ENCODE measurements at places on chromosomes 1 and 21.

DNA sequence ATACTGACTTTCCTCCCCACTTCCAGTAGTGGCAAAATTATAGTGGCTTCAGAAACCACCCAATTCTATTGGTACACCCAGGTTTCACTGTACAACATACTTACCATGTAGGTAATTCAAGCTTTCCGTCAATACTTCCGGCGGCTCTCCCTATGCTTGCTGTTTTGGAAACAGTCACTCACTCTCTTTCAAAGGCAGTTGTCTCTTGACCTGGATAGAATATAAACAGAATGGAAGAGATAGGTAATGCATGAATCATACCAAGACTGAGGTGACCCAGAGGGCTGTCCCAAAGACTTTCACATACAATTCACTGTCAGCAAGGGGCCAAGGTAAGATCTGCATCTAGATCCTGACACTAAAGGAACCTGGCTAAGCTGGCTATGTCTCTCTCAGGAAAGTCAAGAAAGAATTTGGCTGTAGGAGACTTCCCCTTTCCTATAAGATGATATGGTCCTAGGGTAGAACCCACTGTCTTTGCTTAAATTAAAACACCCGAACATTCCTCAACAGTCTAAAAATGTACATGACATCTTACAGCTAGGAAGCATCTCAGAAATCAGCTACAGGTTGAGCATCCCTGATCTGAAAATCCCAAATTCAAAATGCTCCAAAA is 59.6 kb downstream of the LUZP1 start:
- peak; percentile 45 for DNase-seq

DNA sequence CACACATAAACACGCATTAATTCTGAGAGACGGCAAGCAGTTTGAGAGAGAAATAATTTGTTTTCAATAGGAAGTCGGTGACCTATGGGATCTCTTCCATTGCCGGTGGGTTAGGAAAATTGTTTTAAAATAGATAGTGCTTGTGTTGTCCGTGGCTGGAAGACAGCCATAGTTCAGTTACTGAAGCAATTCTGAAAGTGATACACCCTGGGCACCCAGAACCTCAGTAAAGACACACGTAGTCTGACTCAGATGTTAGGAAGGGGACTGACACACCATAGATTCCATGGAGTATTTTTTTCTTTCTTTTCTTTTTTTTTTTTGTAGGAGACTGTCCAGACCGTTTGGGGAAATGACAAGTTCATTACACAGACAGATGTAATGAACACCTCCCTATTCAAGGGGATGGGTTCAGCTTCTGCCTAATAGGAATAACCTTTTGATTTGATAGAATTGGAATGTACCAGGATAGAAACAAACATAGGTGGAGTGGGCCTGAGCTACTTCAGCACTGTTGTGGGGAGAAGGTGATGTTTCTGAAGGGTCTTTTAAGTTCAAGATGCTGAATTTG is 1.6 kb downstream of the C1orf21 start:
- DNase-seq: no peak

GRCh38 chr1:231428377-231428776 is 6.3 kb upstream of the EGLN1 start:
- no peak for DNase-seq

DNA sequence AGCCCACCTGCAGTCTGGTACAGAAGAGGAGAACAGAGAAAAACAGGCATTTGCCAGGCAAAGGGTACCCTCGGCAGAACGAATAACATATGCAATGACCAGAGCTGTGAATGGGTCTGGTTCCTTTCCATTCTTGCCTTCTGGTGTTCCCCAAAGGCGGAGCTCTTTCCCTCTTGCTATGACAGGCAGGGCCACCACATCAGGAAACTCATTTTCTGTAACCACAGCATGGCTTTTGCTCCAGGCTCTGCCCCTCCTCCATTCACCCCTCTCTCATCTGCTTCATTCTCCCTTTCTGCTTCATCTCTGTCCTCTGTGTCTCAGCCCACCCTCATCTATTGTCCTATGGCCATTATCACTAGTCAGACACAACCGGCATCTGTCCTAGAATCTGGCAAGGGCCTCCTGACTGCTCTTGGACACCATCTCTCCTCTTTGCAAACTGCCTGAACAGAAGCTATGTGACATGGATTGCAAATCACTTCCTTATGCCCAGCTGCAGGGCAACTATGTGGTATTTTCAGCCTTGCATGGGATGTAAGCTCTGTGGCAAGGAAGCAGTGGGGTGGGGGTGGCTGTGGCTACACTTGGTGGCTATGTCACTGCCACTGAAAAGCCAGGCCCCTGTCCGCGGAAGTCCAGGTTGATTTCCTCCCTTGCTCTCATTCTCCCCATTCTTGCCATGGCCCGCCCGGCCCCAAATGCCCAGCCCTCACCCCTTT is 78.8 kb upstream of the ABCD3 start:
- no peak for DNase-seq

DNA sequence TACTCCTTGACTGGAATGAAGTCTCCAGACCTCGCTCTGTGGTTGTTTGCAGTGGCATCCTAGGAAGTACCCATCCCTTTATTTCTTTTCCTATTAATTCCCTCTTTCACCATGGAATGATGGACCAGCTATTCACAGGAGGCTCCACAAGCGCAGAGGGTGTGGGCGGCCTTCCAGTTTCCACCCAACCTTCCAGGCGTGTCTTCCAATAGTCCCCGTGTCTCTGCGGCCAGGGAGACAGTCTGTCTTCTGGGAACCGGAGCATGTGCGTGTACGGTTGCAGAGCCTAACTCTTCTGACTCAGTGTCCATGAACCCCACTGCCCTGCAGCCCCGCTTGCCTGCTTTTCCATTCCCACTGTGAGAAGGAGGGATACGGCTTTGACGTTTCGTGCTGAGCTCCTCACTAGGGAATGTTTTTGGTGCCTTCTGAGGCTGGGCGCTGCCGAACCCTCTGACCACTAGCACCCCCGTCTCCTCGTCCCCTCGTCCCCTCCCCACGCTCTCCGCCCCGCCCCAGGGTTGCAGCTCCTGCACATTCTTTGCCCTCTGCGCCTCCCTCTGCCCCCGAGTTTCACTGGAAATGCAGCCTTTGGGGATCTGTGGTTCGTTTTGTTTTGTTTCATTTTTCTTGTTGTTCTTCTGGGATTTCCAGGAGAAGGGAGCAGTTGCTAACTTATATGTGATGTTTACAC is 26.3 kb upstream of the FAM3B start:
- DNase-seq: no peak

- no peak for DNase-seq
Observed at GRCh38 chr1:154767315-154768240, 102.5 kb downstream of the KCNN3 start.

DNA sequence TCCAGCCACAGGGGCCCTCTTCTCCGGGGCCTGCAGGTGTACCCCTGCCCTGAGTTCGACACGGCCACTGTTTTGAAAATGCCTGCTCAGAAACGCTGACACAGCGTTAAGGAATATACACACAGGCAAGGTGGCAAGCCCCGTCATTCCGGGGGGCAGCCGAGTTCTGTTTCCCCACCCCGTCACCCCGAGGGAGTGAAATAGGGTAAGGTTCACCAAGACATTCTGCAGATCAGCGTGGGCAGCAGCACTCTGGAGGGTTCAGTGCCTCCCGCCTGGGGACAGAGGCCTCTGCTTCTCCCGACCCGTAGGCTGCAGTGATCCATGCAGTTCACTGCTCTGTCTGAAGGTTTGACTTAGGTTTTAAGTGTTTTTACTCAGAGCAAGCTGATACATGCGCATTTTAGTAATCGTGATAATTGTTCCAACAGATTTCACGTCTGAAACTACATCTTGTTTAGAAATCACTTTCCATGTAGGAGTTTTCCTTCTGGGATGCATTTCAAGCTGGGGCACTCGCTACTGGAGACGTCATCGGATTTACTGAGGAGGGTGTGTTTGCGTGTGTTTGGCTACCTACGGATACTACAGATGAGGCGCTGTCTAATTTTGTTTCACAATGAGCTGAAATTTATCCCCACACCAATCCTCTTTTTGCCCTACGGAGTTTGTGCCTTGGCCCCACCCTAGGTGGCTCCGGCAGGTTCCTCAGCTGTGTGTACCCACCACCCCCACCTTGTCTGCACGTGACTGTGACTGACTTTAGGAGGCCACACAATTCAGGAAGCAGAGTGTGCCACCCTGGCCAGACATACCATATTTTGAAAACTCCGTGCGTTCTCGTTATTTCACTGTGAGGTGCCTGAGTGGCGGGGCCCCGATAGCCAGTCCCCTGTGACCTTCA is 63.5 kb downstream of the AGPAT3 start:
- DNase-seq: no peak

GRCh38 chr1:153543736-153544135 is 1.9 kb downstream of the S100A4 start:
- no peak for DNase-seq

GRCh38 chr1:198535631-198536030 is 4.8 kb downstream of the ATP6V1G3 start:
- DNase-seq: no peak

DNA sequence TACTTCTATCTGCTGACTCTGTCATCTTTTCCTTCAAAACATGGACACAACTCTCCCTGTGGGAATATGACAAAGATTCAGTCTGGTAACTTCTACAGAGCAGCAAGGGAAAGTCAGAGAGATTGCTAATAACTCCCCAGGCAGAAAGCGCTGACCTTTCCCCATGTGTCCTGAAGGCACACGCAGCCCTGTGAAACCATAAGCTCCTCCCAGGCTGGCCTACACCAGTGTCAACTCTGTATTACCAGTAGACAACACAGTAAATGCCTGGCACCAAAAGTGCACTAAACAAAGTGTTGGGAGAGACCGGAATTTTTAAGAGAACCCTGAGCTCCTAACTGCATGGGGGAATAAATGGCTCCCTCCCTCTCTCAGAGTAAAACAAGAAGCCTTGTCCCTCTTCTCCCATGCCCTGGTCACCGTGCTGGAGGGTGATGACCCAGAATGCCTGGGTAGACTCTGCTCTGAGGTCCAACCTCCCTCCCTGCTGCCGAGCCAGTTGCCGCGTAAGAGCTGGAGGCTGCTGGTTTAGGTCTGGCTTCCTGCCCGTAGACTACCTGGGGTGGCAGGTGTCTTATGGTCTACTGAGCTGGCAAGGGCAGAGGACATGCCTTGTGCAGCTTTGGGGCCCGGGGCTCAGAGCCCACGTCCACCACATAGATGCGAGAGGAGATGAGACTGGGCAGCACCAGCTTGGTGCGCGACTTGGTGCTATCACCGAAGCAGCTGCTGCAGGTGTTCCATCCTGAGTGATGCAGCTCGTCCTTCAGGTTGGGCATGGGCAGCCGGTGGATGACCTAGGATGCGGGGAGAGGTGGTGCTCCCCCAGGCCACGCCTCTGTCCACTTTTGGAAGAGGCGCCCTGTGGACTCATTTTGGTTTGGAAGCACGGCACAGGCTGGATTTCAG is 3.9 kb downstream of the SELENBP1 start:
- no peak for DNase-seq

- no peak for DNase-seq
Observed at GRCh38 chr1:201455098-201455497, 13.9 kb downstream of the PHLDA3 start.

DNA sequence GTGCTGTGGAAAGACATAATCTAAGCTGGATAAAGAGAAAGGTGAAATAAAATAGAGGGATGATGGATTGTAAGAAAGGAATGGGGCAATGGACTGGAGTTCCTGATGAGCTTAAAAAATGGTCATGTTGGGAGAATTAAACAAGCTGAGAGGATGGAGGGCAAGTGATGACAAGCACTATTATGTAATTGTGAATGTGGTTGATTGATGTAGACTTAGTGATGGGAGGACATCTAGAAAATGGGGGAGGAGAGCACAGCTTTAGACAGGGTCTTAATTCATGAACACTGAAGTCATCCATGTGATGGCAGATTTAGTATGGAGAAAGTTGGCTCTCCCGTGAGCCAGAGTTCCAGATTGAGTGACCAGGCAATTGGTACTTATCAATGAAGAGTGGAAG is 29.0 kb downstream of the DNAH14 start:
- no peak for DNase-seq

- DNase-seq: no peak
Observed at GRCh38 chr1:236320671-236321070, 38.9 kb upstream of the ERO1B start.

DNA sequence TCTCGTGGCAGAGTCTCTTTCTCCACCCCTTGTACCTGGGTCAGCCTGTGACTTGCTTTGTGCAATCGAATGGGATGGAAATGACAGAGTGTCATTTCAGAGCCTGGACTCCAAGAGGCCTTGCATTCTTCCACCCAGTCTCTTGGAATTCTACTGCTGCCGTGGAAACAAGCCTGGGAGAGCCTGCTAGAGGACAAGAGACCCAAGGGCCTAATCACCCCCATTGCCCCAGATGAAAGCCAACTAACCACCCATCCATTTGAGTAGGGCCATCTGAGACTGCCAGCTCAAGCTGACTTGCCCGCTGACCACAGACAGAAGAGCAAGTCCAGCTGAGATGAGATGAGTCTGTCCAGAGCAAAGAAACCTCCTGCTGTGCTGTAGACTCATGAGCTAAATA is 201.6 kb downstream of the PTPRU start:
- DNase-seq: no peak

- no peak for DNase-seq
Observed at GRCh38 chr21:27796106-27796505, 829.2 kb upstream of the ADAMTS5 start.

DNA sequence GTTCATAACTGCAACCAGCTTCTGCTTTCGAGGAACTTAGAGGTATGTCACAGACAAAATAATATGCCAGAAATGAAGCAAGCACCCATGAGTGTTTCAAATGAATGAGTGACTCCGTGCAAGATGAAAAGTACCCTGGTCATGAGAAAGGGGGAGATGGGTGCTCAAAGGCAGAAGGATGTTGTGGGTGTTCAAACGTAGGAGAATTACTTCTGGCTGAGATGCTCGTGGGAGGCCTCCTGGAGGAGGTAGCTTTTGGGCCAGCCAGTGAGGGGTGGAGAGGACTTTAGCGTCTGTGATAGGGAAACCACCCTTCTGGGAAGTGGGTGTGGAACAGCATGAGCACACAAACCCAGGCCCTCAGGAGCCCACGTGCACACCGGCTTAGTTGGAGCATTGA is 113.8 kb downstream of the SYF2 start:
- DNase-seq: peak; percentile 53

- DNase-seq: no peak
Observed at GRCh38 chr1:211328866-211329475, 2.3 kb downstream of the TRAF5 start.

DNA sequence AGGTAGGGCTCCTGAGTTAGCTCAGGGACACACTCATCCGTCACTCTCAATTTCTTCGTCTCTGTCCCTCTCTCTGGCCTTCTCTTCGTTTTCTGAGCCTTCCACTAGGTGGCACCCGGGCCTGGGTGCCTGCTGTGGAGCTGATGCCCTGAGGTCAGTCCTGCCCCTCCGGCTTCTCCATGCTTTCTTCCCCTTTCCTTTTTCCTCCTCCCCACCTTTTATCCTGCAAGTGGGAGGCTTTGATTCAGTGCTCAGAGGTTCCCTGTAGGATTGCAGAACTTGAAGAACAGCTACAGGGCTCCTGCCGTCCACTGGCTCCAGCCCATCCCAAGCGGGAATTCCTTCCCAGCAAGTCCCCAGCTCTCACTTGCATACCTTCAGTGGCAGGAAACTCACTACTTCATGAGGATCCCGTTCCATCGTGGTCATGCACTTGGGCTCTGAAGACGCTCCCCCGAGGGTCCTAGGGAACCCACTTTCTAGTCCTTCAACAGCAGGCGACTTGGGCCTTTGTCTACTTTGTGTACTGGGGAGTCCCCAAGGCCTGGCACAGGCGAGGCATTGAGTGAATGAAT is 45.6 kb downstream of the SRRM1 start:
- DNase-seq: peak; percentile 73

- no peak for DNase-seq
Observed at GRCh38 chr1:116326486-116326885, 46.6 kb upstream of the ATP1A1 start.

- DNase-seq: no peak
Observed at GRCh38 chr1:58804853-58805565, 21.2 kb upstream of the JUN start.

GRCh38 chr1:207499573-207499972 is 3.6 kb downstream of the CR1 start:
- DNase-seq: peak; percentile 73
